Memory B cell (primary cell): ENCODE measurements at places on chromosomes 16 and 17.

GRCh38 chr16:70304892-70305448 is 6.0 kb downstream of the DDX19B start:
- DNase-seq, result no peak

DNA sequence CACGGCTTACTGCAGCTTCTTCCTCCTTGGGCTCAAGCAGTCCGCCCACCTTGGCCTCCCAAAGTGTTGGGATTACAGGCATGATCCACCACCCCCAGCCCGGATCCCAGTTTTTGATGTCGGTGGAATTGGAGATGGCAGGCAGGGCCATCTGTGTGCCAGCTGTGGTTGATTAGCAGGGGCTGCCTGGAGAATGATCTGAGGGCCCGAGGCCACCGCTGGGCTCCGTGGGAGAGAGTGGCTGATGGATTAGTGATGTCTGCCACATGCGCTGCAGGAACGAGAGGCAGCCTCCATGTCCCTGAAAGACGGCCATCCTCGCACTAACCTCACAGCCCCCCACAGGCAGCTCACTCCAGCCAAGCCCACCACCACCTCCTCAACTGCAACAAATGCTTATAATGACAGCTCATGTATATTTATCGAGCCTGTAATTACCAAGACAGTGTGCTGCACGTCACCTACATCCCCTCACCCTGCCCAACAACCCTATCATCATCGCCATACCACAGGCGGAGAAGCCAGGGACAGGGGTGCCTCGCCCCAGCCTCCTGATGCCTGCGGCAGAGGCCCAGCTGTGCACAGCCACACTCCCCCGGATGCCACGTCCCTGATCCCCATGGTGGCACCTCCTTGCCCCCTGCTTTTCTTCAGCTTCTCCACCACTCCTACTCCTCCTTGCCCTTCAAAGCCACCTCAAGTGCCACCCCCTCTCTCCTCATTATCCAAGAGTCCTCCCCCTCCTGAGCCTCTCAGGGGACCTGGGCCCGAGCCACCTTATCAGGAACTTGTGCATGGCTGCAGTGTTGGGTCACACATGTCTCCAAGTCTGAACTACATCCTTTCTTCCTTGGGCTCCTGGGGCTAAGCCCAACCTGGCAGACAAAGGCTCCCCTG is 33.2 kb downstream of the ACTG1 start:
- no peak for DNase-seq

DNA sequence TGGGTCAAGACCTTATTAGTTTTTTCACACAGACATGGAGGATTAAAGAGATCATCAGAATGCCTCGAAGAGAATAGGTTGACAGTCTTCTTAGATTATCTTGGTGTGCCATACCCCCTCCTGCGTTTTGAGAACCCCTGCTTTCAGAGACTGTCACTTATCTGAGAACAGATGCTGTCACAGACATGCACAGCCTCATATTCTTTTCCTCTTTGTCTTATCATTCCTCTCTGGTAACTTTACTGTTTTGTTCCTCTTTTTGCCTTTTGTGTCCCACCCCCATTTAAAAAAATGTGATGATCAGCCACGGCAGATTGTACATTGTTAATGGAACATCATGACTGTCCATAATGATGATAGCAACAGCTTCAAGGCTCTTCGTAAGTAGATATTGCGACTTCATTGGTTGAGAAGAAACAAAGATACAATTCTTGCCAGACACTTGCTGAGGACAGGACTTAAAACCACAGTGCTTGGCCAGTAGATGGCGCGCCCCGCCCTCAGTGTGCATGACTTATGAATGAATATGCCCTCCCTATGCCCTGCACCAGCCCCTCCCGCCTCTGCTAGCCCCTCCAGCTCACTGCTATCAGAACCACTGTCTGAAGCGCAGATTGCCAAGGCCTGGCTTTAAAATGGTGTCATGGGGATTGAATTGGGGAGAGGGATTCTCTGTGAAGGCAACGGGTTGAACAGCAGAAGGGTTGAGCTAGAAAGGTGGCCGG is 2.6 kb upstream of the PITPNC1 start:
- peak; percentile 75 for DNase-seq

DNA sequence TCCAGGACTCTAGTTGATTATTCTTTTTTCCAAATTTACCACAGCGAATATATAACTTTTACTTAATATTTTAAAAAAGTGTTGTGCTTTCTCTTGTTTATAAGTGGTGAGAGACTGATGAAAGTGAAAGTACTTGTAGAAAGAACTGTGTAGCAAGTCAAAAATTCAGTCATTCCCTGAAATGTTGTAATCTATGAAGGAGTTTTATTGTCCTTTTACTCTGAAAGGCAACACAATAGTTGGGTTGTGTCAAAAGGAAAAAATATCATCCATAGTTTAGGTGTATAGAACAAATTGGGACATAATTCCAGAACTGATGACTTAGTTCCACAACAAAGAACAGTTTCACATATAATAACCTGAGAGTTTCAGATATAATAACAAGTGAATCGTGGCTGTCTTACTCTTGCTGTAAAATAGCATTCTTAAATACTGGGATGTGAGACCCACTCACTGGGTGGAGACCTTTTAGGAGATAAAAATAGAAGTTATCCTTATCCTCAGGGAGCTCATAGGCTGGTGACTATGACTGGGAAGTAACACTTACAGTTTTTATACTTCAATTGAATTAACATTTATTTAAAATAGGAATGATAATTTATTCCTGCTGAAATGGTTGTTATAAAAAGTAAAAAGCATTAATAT is 20.6 kb downstream of the CYB5B start:
- no peak for DNase-seq

DNA sequence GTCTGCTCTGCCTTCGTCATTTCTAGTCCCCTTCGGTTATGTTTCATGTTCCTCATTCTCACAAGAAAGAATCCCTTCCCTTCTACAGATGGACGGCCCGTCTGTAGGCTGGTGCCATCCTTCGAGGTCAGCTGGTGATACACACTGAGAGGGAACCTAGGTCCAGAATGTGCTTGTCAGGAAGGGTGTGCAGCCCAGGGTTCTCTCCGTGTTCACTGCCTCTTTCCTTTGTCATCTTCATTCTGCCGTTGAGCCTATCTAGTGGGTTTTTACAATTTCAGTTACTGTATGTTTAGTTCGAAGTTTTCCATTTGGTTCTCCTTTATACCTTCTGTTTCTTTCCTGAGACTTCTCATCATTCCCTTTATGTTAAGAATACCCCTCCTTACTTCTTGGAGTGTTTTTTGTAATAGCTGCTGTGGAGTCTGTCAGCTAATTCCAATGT is 18.9 kb downstream of the KIAA0513 start:
- DNase-seq, result no peak

DNA sequence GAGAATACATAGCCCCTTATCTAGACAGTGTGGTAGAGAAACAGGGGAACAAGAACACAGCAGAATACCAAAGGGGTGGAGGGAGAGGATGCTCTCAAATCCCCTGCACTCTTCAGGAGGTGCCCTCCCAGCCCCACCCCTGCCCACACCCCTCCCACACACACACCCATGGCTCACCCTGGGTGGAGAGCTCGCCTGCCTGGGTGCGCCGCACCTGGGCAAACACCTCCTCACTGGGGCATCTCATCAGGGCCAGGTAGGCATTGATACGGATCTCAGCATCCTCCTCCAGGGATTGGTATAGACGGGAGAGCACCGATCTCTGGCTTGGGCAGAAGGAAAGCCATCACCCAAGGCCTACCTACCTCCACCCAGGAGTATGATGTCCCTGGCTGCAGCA is 95.2 kb downstream of the LITAF start:
- DNase-seq, result no peak

DNA sequence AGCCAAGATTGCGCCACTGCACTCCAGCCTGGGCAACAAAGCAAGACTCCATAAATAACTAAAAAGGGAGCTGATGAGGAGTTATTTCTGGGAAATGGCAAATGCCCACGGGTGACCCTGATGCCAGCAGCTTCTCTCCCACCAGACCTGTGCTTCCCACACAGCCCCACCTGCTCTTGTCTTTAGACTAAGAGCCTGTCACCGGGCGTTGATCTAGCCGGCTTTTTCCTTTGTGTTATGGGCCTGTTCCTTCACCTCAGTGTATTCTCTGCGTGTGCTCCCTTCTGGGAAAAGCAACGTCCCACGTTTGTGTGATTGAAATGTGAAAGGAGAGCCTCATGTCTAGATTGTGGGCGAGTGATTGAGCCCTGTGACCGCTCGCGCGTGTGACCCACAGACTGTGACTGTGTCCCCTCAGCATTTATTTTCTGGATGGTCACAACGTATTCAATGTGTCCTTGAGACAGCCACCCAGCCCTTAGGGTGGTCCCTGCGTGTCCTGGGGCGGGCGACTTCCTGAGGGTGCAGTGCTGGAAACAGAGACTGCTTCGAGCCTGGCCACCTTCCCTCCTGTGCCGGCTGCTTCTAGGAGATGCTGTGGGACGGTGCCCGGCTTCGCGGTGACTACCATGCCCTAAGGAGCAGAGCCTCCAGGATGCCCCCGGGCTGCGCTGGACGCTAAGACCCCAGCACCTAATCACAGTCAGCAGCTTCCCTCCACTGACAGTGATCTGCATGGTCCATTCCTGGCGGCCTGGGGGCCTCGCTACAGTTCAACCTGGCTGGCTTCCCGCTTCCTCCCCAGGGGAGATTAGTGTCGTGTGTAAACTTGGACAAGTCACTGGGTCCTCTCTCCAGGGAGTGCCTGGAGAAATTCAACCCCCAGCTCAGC is 7.8 kb upstream of the RNPS1 start:
- no peak for DNase-seq

DNA sequence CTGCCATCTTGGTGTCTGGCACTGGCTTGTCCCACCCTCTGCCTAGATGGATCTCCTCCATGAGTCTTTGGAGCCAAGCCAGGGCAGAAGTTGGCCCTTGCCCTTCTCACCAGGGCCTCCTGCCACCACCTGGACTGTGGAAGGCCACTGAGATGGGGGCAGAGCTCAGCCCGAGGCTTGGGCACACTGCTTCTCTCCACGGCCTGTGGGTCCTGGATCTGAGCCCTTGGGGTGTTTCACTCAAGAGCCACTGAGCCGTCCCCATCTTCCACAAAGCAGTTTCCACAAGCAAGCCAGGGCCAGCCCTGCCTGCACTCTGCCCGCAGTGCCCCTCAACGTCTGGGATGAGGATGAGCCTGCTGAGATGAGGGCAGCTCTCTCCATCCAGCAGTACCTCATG is 16.7 kb upstream of the CD300A start:
- DNase-seq, result no peak

DNA sequence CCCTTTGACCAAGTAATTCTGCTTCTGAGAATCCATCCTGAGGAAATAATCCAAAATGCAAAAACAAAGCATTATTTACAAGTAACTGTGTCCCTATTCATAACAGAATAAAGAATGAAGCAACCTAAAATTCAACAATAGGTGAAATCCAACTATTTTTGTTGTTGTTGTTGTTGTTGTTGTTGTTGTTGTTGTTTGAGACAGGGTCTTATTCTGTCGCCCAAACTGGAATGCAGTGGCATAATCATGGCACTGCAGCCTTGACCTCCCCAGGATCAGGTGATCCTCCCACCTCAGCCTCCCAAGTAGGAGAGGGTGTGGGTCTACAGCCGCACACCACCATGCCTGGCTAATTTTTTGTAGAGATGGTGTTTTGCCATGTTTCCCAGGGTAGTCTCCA is 75.9 kb upstream of the MTMR4 start:
- DNase-seq, result no peak

- DNase-seq, result no peak
Measured at GRCh38 chr17:3688027-3688553, 7.9 kb downstream of the P2RX5 start.

- no peak for DNase-seq
Measured at GRCh38 chr16:49883076-49884014, 27.4 kb upstream of the ZNF423 start.

DNA sequence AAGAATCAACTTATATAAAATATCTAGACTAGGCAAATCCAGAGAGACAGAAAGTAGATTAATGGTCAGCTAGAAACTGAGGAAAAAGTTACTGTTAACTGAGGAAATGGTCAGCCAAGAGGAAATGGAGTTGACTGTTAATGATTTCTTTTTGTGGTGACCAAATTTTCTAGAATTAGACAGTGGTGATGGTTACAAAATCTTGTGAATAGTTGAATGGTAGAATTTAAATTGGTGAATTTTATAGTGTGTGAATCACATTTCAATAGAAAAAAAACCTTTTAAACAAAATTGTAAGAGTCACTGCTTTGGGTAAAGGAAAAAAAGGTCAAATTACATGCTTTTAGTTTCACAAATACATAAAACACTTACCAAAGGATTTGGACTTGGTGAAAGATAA is 30.0 kb downstream of the APPBP2 start:
- no peak for DNase-seq

- DNase-seq, result no peak
Measured at GRCh38 chr16:85765211-85765610, 14.3 kb upstream of the C16orf74 start.

DNA sequence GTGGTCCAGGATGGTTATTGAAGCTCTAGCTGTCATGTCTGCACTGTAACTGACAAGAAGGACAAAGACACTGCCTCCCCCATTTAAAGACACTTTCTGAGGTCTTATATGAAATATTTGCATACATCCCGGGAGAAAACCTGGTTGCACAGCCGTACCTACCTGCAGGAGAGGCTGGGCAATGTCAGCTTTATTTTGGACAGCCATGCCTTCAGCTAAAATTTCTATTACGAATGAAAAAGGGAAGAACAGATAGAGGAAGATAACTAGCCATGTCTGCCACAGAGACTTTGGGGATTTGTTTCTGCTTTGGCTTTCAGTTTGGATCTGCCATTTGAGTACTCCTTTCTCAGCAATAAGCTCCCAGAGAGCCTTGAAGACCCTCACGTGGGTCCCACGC is 19.0 kb downstream of the SLC7A6 start:
- DNase-seq, result no peak

DNA sequence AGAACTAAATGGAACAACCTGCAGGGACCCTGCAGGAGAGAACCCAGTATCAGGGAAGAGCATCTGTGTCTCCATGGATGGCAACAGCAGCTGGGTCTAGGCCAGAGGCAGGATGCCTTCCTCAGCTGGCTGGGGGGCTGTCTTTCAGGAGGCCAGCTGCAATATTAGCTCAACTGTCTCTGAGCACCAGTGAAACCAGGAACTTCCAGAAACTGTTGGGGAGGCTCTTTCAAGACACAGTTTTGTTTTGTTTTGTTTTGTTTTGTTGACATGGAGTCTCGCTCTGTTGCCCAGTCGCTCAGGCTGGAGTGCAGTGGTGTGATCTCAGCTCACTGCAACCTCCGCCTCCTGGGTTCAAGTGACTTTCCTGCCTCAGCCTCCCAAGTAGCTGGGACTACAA is 7.6 kb downstream of the GPR142 start:
- DNase-seq, result no peak
